ENCODE measurements at places on chromosomes 12 and 14.
A peak's percentile ranks its signal among the peaks of the same experiment; 100 is the strongest.

DNA sequence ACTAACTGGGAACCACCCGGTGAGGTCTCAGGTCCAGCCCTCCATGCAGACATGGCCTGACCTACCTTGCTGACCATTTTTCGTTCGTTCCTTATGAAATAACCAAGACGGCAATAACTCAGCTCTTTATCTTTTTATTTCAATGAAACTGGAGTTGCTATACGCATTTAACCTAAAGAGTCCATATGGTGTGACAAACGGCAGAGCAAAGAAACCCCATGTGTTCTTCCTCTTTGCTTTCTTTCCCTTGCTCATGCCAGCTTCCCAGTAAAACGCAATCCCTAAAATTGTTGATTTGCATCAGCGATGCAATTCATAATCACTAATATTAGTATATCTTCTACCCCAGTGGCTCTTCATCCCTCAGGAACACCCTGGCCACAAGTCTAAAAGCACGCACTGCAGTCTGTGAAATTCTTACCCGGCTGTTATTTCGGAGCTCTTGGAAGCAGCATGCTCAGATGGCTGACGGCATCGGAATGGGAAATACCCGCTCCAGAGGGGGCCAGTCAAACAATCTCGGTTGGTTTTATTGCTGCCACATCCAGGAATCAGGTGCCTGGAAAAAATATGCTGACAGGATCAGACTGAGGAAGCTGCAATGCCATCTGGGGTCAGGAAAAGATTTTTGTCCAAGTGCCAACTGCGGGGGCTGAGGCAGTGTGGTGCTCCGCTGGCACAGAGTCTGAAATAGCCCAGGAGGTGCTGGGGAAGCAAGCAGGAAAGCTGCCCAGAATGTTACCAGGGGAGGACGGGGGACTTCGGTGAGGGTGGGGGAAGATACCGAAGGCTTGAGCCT, 28.2 kb upstream of the KCNA1 start:
- no peak for DNase-seq

DNA sequence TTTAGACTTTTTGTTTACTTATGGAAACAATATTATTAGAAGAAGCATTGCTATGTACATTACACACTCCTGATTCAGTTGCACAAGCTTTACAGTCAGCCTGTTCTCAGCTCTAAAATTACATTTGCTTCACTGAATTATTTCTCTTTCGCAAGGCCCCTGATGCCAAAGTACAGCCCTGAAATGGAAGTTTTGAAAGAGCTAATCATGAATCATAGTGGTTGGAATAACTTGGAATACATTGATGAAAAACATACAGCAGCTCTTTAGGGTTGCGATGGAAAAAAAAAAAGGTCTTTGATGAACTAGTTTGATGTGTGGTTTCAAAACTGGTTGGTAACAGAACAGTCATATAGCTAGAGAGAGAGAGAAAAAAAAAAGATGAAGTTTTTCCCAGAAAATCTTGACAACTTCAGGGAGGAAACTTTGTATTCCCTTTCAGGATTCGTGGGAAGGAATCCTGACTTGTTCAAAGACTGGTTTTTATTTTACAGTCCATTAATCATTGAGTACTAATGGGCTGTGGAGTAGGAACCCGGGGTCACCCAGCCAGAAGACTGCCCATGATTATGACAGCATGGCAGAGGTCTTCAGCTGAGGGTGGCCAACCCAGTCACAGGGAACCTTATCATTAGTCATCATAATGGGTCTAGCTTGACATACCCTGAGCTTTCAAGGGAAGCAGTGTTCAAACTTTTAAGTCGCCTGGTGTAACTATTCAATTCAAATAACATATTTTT, 460.1 kb downstream of the NAV3 start:
- DNase-seq: peak; percentile 7

- DNase-seq: no peak
These were observed 23.3 kb downstream of the SLC38A2 start for GRCh38 chr12:46349253-46349652.

DNA sequence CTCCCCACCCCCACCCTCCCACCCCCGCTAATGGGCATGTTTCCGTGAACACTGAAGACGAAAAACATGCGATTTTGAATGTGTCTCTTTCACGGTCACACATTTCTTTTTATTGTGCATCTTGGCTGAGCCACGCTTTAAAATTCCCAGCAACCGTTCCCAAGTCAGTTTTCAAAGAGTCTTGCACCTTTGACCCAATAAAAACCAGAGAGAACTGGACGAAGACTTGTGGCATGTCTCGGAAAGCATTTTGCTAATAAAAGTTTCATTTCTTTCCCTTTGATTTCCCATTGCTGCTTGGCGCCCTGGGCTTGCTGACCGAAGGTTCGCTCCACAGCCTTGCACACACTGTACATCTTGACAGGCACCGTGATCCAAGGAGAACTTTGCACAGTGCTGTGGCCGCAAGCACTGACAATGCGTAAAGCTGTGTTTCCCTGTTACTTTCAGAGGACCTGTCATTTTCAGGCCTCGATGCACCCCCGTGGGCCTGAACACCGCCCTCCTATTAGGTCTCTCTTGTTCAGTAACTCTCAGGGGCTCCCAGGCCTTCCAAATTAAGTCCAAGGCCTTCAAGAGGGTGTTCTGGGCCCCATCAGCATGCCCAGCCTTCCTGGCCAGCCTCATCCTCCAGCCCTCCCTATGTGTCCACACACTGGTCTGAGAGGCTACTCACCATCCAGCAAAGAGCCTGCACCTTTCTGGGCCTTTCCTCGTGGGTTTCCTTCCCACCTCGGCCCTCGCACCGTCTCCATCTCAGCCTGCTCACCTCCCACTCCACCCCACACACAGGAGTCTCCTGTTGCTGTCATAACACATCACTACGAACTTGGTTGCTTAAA, 63.4 kb upstream of the DIO3 start:
- no peak for DNase-seq

Measured in right lung (tissue), 10 donors.